ENCODE measurements at places on chromosomes 2 and 18. TPM values are rescaled to one million over a fixed set of nuclear protein-coding genes. Genes with fewer than 3 reads are reported as not detected.

The FAM228A gene
- total RNA-seq: 0.41 TPM

The TIA1 gene
- total RNA-seq: 20.2 TPM

- peak; percentile 36 for DNase-seq
These were observed 26.0 kb upstream of the SP3 start for GRCh38 chr2:173990970-173991819.

DNA sequence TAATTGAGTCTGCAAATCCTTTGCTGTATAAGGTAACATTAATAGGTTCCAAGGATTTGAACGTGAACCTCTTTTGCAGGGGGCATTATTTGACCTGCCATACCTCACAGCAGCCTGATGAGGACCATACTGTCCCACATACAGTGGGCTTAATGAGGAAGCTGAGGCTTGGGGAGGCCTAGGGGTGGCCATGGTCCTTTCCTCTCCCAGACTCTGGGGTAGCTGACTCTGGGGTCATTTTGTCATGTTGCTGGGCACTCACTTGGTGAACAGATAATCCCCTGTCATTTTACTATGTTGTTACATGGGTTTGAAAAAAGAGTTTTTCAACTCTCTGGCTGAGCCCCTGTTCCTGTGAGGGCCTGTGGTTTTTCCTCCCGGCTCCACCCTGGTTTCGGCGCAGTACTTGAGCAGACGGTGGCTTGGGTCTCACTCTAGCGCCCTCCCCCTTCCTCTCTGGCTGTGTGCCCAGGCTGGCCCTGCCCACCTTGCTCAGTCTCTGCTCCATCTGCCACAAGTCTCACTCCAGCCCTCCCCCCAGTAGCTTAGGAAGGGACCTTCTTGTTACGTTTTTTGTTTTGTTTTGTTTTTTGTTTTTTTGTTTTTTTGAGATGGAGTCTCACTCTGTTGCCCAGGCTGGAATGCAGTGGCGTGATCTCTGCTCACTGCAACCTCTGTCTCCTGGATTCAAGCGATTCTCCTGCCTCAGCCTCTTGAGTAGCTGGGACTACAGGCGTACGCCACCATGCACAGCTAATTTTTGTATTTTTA, 21.0 kb downstream of the INPP4A start:
- peak; percentile 50 for DNase-seq

DNA sequence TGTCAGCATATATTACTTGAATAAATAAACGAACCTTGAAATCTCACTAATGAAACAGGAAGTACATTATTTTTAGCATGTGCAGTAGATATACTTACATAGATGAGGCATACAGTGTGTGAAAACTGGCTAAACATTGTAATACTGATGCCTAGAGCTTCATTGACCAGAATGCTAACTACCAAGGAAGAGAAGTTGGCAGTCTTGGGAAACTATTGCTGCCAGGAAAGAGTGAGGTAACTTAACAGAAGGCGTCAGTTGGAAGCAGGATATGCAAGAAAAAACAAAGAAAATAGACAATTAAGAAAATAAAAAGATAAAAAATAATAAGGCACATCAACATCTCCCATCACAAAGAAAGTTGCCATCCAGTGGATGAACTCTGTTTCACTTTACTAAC, 963.0 kb downstream of the TDRD15 start:
- no peak for DNase-seq

DNA sequence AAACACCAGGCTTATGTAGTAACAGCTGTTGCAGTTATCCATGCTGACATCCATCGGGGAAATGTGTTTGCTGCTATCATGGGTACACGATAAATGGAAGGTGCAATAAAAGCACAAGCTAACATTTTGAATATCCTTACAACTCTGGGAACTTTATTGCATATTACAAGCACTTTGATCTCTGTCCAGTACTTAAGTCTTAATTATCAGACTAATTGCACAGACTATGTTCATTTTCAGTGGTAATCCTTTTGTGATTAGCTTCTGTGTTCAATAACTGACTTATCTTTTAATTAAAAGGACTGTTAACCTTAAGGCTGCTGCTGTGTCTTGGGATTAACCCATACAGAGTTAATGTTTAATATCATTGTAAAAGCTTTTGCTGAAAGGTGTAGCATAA, 101.4 kb upstream of the ATP5MC3 start:
- no peak for DNase-seq

DNA sequence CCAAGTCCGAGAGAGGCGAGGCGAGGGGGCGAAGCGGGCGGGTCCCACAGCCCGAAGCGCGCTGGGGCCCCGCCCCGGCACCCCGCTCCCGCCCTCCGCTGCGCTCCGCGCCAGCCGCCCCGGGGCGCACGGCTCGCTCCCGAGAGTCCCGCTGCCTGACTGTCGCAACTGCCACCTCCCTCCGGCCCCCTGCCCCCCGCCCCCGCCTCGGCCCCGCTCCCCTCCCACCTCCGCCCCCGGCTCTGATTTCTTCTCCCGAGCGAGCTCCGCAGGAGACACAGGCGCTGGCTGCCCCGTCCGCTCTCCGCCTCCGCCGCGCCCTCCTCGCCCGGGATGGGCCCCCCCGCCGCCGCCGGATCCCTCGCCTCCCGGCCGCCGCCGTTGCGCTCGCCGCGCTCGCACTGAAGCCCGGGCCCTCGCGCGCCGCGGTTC, at the start of gene WNT6:
Gene WNT6 (plus strand): TSS at position 250 of the 432 bp plus-strand sequence. CDS start 233 bp downstream, outside the sequence.
- DNase-seq: no peak

- no peak for DNase-seq
These were observed 37.5 kb downstream of the KCNS3 start for GRCh38 chr2:17915811-17916518.

GRCh38 chr2:19649785-19650380, 251.9 kb downstream of the TTC32 start:
- DNase-seq: peak; percentile 14

GRCh38 chr2:173271825-173272224, 82.8 kb upstream of the CDCA7 start:
- DNase-seq: no peak
